ENCODE measurements at places on chromosomes 1 and 21.

- DNase-seq = no peak
Observed at GRCh38 chr1:213541641-213542040, 446.1 kb upstream of the PROX1 start.

GRCh38 chr1:67753776-67754525 lies 69.0 kb downstream of the GADD45A start:
- DNase-seq = no peak

DNA sequence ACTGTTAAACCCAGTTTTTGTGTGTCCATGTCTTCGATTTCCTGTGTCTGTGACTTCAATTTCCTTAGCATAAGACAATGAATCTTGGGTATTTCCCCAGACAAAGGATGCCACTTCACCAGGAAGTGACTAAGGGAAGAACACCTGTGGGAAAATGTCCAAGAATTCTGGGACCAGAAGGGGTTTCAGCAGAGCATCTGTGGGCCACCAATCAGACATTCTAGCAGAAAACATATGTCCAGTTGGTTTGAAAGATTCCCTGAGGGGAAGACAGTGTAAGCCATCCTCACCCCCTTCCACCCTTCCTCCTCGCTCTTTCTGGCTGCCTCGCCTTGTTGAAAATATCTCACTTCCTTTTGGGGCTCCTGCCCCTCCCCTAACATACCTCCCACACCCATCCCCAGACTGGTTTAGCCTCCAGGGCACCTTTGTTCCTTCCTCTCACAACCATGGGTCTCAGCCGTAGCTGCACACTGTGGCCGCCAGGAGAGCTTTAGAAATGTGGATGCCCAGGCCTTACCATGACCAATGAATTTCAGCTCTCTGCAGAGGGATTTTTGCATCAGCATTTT lies 25.5 kb upstream of the IFNAR1 start:
- DNase-seq = no peak

DNA sequence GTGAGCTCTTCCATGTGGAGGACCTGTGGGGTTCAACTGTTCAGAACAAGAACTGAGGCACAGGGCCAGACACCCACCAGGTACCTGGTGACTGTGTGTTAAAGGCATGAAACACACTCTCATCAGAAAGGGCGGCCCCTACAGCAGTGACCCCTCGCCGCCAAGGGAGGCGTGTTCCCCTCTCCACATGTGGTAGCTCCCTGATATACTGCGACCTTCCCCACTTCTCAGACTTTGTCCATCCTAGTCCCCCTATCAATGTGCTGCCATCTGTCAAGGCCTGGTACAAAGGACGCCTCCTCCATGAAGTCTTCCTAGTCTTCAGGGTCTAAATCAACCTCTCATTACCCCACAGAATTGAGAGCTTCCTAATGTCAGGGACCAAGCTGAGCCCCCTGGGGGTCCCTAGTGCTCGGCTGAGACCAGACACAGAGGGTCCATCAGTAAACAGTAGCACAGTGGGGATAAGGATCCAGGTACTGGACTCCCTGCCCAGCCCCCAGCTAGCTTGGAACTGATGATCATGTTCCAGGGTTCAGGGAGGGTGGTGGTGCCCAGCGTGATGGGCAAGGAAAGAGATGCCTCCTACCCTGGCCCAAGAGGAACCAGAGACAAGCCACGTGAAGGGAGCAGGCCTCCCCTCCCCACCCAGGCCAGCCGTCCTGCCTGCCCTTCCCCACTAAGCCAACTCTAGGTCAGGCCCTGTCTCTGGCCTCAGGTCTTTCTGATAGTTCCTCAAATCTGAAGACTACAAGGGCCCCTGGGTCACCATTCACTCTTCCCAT lies 10.3 kb downstream of the SDC3 start:
- no peak for DNase-seq

- no peak for DNase-seq
Observed at GRCh38 chr1:15627343-15627988, 10.2 kb downstream of the DDI2 start.

- DNase-seq = no peak
Observed at GRCh38 chr1:202599669-202600431, 110.4 kb downstream of the SYT2 start.

GRCh38 chr1:207186503-207186902 lies 82.5 kb downstream of the C4BPA start:
- no peak for DNase-seq

- DNase-seq = no peak
Observed at GRCh38 chr21:25985990-25986389, 184.6 kb downstream of the APP start.

DNA sequence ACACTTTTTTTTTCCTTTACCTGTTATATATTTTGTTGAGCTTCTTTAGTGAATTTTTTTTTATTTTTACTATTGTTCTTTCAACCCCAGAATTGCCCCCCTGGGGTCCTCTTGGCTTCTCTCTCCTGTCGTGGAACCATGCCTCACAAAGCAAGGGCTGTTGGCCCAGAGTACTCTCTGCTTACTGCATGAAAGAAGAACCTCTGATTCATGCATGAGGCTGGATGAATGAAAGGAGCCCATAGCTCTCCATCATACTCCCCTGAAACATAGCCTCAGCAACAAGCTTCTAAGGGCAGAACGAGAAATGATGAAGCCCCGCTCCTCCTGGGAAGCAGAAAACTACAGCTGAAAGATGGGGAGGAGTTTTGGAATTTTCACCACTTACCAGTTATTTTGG lies 1441.0 kb downstream of the BRINP3 start:
- no peak for DNase-seq

Data from activated T-cell treated with anti-CD3 and anti-CD28 coated beads for 4 hours (primary cell).